ENCODE measurements at places on chromosomes 6 and 20.

DNA sequence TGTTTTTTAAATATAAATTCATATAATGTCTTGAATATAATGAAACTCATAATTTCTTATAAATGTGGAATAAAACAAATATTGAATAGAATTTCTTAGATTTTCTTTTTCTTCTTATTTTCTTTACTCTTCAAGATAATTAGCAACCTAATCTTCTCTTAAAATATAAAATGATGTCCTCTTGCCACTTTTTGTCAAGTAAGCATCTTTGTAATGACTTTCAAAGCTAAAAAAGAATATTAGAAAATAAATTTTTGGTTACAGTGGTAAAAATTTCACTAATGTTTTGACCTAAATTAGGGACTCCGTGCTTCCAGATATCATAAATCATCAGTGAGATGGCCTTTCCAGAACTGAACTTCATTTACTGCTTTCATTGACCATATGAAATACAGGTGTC, 846.4 kb downstream of the FRK start:
- no peak for DNase-seq

DNA sequence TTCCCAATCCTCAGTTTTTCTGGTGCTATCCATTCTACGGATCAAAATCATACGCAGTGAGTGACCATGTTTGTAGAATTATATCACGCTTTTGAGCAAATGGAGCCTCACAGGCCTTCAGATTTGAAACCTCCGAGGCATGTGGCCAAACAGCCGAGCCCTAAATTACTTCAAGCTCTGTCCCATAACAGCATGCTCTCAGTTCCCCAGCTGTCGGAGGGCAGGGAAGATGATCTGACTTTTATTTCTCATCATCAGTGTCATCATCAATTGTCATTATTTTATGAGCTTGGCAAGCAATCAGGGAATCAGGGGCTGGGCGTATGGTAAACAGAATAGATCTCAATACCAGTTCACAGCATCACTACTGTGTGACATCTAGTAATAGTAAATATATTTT, 73.2 kb downstream of the PSMG4 start:
- no peak for DNase-seq

- no peak for DNase-seq
These were observed 115.0 kb upstream of the FOXA2 start for GRCh38 chr20:22699396-22699795.

DNA sequence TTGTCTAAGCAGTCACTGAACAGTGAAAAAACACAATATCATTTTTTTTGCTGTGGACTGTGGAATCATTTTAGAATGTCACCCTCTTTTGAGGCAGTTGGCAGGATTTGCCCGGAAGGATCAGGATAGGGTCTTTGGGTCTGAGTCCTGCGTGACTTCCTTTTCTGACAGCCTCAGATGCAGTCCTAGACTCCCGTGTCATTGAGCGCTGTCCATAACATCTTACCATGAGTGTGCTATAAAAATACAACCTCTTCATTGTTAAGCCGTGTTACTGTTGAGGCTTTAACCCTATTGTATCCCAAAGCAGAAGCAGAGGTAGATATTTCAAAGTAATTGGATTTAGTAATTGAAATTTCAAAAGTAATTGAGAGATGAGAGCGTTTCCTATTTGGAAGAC, 30.6 kb downstream of the ARID1B start:
- DNase-seq, result no peak

GRCh38 chr6:128500014-128500413, 20.4 kb downstream of the PTPRK start:
- DNase-seq, result no peak

Data from GM12892 (cell line).